Activated T-cell treated with anti-CD3 and anti-CD28 coated beads, Interleukin-2, amount 50 U/mL, for 72 hours (primary cell): ENCODE measurements at places on chromosomes 12 and 14. TPM values are rescaled to one million over a fixed set of nuclear protein-coding genes. Genes with fewer than 3 reads are reported as not detected.
A peak's percentile ranks its signal among the peaks of the same experiment; 100 is the strongest.

- H3K27me3 ChIP-seq: no peaks in the 10 kb centered on the region
- peak overlapping the region; percentile 53 for H3K27ac ChIP-seq
- DNase-seq: no peak
- H3K36me3 ChIP-seq: no peaks in the 10 kb centered on the region
- peaks cover 56% of the 10 kb centered on the region for H3K4me1 ChIP-seq
- peak overlapping the region; percentile 64 for H3K4me3 ChIP-seq
These were observed 19.6 kb downstream of the MLXIP start for GRCh38 chr12:122097927-122098756.

- H3K36me3 ChIP-seq: peaks cover 1% of the 10 kb centered on the region
- H3K4me1 ChIP-seq: peaks cover 13% of the 10 kb centered on the region
- DNase-seq: no peak
- H3K27me3 ChIP-seq: no peaks in the 10 kb centered on the region
- no peak overlapping the region for H3K27ac ChIP-seq
These were observed 39.2 kb upstream of the AMN1 start for GRCh38 chr12:31768046-31768445.

The SLC2A14 gene
- total RNA-seq: not detected

The NELL2 gene
- total RNA-seq: 36.3 TPM

DNA sequence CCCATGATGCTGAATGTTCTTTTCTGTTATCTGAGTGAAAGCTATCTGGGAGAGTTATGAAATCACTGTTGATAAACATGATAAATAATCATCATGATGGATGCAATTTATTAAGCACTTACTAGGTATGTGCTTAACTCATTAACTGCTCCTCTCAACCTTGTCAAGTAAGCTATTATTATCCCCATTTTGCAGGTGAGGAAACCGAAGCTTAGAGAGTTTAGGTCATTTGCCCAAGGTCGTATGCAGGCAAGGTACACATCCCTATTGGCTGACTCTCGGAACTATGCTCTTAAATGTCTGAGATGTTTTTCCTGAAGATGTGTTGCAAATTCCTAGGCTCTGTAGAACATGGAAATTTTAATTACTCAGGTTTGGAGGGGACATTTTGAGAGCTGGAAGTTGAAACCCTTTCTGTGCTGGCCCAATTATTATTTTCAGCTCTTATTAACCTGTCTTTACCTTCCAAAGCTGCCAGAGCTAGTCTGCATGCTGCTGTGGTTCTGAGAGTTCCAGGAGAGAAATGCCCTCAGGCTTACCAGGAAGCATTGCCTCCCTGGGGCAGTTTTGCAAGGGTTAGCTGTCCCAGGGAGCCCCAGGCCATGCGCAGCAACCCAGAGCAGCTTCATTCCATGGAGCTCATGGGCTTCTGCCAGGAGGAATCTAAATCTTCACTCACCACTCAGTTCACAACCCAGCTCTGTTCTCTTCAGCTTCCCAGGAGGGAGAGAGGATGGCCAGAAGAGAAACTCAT lies 55.6 kb upstream of the OAS1 start:
- H3K27ac ChIP-seq: no peak overlapping the region
- peaks cover 59% of the 10 kb centered on the region for H3K27me3 ChIP-seq
- no peak overlapping the region for H3K4me3 ChIP-seq
- no peak for DNase-seq
- no peaks in the 10 kb centered on the region for H3K4me1 ChIP-seq
- no peaks in the 10 kb centered on the region for H3K36me3 ChIP-seq

DNA sequence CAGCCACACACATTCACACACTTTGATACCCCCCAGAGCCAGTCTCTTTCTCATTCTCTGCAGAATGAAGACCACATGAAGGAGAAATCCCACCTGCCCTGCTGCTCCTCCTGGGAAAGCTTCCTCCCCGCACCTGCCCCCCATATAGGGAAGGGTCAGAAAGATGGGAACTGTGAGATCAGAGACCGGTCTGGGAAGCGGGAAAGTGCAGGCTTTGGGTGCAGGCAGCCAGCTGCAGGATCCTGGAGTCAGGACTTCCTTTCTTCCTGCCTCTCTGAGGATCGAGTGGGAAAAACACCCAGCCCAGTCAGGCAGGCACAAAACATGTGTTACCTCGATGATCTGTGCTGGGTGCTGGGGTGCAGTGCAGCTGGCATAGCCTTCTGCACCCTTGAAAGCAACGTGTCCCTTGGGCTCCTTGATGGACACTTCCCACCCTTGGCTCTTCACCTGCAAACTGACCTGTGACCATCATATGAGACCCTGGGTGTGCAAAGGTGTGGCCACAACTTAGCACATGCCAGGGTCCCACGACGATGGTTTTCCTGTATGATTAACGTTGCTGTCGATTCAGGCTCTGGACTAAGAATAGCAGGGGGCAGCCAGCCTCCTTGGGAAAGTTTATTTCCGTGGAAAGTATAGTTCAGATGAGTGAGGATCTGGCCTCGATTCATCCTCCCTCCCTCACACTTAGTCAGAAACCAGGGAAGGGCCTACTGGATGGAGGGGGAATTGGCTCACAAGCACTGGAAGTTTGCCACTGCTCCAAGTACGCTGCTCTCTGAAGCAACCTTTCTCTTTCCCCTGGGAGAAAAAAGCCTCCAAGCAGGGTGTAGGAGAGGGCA lies 105.4 kb upstream of the MED13L start:
- no peak overlapping the region for H3K4me3 ChIP-seq
- no peak for DNase-seq
- H3K36me3 ChIP-seq: no peaks in the 10 kb centered on the region
- H3K27me3 ChIP-seq: no peaks in the 10 kb centered on the region
- no peaks in the 10 kb centered on the region for H3K4me1 ChIP-seq
- no peak overlapping the region for H3K27ac ChIP-seq

The CYP27B1 gene
- total RNA-seq: 14.7 TPM

The RNFT2 gene
- total RNA-seq: 11.5 TPM

DNA sequence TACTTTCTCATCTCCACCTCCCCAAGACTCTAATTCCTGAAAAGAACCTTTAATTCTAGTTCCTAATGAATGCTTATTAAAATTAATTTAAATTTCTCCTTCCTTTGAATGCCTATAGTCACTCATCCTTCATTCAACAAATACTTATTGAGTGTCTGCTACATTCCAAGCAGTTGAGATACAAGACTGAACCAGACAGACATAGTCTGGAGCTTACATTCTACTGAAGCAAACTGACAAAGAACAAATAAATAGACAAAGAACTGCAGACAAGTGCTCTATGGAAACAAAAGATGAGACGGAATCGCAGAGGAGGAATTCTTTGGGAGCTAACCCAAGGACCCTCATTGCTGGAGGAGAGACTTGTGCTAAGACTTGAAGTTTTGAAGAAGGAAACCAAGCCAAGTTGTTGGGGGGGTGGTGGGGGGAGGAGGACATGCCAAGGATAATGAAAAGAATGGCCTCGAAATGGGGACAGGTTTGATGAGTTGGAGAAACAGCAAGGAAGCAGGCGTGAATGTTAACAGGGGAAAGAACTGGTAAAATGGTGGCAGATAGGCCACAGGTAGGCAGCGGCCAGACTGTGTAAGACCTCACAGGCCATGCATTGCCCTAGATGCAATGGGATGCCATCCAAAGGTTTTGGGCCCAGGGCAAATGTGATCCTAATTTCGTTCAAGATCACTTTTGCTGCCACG lies 9.7 kb upstream of the TDG start:
- DNase-seq: no peak
- peaks cover 62% of the 10 kb centered on the region for H3K4me1 ChIP-seq
- peak overlapping the region; percentile 90 for H3K4me3 ChIP-seq
- H3K27me3 ChIP-seq: no peaks in the 10 kb centered on the region
- peaks cover 12% of the 10 kb centered on the region for H3K36me3 ChIP-seq

DNA sequence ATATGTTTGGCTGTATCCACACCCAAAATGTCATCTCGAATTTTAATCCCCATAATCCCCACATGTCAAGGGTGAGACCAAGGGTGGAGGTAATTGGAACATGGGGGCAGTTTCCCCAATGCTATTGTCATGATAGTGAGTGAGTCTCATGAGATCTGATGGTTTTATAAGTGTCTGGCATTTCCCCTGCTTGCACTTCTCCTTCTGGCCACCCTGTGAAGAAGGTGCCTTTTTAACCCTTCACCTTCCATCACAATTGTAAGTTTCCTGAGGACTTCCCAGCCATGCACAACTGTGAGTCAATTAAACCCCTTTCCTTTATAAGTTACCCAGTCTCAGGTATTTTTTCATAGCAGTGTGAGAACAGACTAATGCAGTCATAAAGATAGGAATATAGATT lies 216.7 kb upstream of the SSTR1 start:
- H3K27ac ChIP-seq: no peak overlapping the region
- H3K36me3 ChIP-seq: no peaks in the 10 kb centered on the region
- no peaks in the 10 kb centered on the region for H3K27me3 ChIP-seq

GRCh38 chr12:118055865-118056773 lies 4.9 kb downstream of the WSB2 start:
- H3K27me3 ChIP-seq: no peaks in the 10 kb centered on the region
- H3K4me3 ChIP-seq: no peak overlapping the region

GRCh38 chr12:53208435-53208834 lies 1.4 kb upstream of the ITGB7 start:
- peaks cover 8% of the 10 kb centered on the region for H3K36me3 ChIP-seq
- H3K4me3 ChIP-seq: peak overlapping the region; percentile 91
- H3K4me1 ChIP-seq: peaks cover 78% of the 10 kb centered on the region
- DNase-seq: no peak
